ENCODE measurements at places on chromosomes 1 and 21.

DNA sequence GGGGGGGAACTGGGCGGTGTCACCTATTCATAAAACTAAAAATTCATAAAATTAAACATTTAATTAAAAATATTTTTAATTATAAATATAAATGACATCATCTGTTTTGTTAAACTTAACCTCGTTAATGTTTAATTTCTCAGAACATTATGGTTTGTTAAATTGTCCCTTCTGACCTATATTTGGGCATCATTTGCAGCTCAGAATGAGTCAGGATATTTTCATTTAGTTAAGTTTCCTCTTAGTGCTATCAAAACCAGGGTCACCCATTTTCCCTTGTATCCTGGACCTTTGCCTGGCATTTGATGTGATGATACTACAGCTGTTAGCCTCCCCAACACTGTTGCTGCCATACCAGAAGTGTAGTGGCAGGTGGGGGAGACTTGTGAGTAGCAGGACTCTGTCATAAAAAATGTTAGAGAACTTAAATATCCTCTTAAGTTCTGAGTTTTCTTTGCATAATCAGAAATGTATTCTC is 30.3 kb downstream of the TSNAX start:
- DNase-seq, result no peak

DNA sequence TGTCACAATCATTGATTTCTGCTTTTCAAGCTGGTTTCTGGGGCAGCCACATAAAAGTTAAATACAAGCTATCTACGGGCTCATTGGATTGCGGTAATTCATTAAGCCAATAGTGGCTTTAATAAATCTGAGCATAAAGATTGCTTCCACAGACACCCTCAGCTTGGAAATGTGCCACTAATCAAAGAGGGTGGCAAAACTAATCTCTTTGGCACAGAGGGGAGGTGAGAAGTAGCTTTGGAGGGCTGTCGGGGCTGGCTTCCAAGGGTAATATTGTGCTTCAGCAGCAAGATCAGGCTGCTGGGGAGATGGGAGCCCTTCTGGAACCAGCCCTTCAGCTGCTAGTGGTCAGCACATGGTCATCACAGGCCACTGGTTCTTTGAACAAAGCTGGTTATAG is 21.2 kb upstream of the KAZN start:
- no peak for DNase-seq

GRCh38 chr1:84870591-84870990 is 22.4 kb downstream of the LPAR3 start:
- DNase-seq, result no peak

DNA sequence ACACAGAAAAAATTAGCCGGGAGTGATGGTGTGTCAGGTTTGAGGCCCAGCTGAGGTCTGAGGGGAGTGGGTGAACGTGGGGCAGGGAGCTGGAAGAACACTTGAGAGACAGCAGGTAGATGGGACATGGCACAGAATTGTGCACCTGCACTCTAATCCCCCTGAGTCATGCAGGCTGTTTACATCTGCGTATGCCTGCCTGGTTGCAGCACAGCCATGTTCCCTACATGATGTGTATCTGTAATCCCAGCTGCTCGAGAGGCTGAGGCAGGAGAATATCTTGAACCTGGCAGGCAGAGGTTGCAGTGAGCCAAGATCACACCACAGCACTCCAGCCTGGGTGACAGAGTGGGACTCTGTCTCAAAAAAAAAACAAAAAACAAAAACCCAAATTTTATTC is 44.8 kb downstream of the ATP5PO start:
- DNase-seq, result no peak

- DNase-seq, result no peak
Measured at GRCh38 chr1:202935844-202936243, 8.8 kb upstream of the KLHL12 start.

- DNase-seq, result no peak
Measured at GRCh38 chr1:230401101-230401500, 25.0 kb downstream of the PGBD5 start.

- DNase-seq, result no peak
Measured at GRCh38 chr1:38117444-38117887, 70.9 kb upstream of the POU3F1 start.

DNA sequence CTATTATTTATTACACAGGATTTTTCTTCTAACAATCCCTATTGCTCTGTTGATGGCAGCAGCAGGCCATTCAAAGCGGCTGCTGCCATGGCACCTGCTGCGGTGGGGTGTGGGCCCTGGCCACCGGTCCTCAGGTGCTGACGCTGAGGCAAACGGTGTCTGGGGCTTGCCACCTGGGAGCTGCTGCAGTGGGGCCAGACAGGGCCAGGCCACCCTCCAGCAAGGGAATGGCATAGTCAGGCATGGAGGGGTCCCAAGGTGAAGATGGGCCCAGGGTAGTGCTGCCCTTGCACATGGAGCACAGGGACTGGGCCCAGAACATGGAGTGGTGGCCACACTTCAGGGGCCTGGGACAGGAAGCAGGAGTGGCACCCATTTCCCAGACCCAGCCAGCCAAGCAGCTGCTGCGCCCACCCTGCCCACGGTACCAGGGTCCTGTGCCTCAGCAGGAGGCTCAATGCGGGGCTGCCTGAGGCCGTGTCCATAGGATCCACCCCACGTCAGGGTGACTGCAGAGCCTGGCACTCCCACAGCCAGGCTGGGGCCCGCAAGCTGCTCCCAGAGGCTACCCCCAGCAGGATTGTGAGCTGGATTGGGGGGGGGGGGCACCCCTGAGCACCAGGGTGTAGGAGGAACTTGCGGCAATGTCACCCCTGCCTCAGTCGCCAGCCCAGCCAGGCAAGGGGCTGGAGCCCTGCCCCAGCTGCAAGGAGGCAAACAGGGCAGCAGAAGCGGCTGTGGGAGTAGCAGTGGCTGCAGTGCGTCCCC is 53.9 kb upstream of the KRTAP11-1 start:
- no peak for DNase-seq

- no peak for DNase-seq
Measured at GRCh38 chr1:95888941-95889390, 655.0 kb downstream of the RWDD3 start.

DNA sequence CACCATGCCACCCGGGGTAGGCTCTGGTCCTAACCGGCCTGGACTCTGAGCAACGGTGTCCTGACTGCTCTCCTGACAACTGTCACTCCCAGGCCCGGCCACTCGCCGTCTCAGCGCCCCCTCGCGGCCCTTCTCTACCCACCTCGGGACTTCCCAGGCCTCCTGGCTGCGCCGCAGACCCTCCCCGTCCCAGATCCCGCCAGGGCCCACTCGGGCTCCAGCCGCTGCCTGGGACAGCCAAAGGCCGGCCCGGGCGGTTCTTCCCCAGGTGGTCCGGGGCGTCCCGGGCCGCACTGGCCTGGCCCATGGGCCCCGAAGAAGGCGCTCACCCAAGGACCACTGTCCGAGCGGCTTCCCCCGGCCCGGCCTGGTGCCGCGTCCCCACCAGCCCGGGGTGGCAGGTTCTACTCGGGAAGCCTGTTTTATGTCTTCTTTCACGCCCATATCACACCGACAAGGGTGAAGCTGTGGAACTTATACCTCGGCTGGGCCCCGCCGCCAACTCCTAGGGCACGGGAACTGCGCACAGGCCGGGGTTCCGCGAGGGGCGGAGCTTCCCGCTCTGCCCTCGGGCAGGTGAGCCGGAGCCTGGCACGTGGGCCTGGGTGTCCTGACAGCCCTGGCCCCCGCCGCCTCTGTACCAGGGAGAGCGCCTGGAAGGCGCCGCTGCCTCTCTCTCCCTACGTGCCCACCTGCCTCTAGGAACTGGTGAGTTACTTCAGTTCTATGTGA is 138.3 kb downstream of the TTLL7 start:
- peak; percentile 60 for DNase-seq

- no peak for DNase-seq
Measured at GRCh38 chr1:222284466-222284865, 263.4 kb downstream of the HHIPL2 start.

- DNase-seq, result no peak
Measured at GRCh38 chr1:24409535-24409934, 4.0 kb downstream of the STPG1 start.

GRCh38 chr1:151887028-151887427 is 22.3 kb downstream of the THEM4 start:
- DNase-seq, result no peak

DNA sequence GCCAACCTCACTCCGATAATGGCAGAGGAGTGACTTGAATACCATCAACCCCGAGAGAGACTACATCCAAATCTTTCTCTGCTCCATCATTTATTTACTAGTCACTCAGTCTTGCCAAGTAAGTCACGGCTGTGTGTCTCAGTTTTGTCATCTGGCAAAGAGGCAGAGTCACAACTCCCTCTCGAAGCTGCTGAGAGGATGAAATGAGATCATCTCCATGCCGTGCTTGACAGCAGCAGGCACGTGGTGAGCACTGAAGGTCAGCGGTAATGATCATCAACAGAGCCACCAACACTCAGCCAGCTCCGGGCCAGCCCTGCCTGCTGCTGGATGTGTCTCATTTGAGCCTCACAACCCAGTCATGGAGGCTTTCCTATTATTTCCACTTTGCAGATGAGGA is 19.9 kb downstream of the ALDH4A1 start:
- no peak for DNase-seq

GRCh38 chr1:47915677-47916353 is 81.4 kb downstream of the TRABD2B start:
- DNase-seq, result no peak
